Endothelial cell of umbilical vein (primary cell): ENCODE measurements at places on chromosomes 6 and 20. TPM values are rescaled to one million over a fixed set of nuclear protein-coding genes. Genes with fewer than 3 reads are reported as not detected.

DEK gene
- 118 and 120 TPM in 2 replicates for total RNA-seq

SLC22A2 gene
- total RNA-seq, result not detected in 2 replicates

BMP2 gene
- 11.1 and 15.7 TPM in 2 replicates for total RNA-seq

LRP11 gene
- total RNA-seq, result 29.9 and 59.1 TPM in 2 replicates

MUCL3 gene
- total RNA-seq, result not detected in 2 replicates

LPA gene
- not detected in 2 replicates for total RNA-seq

GRCh38 chr20:58375759-58376352 is 13.2 kb upstream of the VAPB start:
- no peak overlapping the region for H3K27ac ChIP-seq
- H3K27me3 ChIP-seq, result no peaks in the 10 kb centered on the region
- no peaks in the 10 kb centered on the region for H3K36me3 ChIP-seq
- H3K4me3 ChIP-seq, result no peak overlapping the region
- no peaks in the 10 kb centered on the region for H3K4me1 ChIP-seq

DNA sequence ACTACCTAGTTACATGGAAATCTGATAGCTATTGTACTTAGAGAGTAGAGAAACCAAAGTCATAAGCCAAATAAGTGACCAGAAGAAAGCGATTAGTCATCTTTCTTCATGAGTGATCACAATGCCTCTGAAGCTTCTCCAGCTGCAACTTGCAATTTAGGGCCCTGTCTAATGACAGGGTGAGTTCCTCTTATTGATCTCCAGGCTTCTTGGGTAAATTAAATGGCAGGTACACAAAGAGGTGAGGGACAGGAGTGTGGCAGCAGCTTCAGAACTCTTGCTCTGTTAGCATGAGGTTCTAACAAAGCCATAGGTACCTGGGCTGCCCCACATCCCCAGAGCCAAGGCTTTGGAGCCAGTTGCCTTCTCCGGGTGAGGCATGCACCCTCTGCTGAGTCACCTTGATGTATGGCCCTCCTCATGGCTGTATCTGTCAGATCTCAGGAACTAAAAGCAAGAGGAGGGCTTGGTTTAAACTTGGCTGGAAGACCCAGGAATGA is 60.8 kb downstream of the PRDM1 start:
- H3K27me3 ChIP-seq, result no peaks in the 10 kb centered on the region
- no peak overlapping the region for H3K4me3 ChIP-seq
- no peaks in the 10 kb centered on the region for H3K4me1 ChIP-seq
- DNase-seq, result no peak
- no peaks in the 10 kb centered on the region for H3K36me3 ChIP-seq

DNA sequence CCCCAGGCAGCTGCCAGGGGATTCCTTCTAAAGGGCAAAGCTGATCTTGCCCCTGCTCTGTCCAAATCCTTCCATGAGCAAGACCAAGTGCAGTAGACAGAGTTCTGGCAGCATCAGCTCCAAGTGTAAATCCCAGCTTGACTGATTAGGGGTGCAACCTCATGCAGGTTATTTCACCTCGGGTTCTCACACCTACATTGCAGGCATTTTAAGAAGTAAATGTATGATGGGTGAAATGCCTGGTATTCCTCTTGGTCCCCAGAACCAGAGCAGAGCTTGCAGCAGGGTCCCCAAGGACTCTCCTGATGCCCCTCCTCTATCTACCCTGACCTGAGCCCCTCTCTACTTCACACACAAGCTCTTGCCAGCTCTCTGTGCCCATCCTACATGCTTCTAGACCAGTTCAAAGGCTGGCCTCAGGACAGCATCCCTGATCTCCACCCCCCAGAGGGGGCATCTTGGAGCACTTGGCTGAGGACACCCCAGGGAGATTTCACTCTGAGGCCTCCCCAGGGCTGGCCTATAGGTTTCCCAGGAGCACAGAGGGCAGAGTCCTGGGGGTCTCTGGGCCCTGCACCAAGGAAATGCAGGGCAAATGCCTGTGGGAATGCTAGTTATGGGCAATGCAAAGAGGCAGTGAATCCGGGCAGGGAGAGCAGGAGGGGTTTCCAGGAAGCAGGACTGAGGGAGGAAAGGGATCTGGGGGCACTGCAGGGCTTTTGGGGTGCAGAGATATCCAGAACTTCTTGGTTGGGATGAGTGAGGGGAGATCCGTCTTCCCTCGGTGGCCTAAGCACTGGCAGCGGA is 1.0 kb downstream of the LZTS3 start:
- no peak overlapping the region for H3K27ac ChIP-seq
- no peak overlapping the region for H3K4me3 ChIP-seq
- peaks cover 6% of the 10 kb centered on the region for H3K4me1 ChIP-seq

DNA sequence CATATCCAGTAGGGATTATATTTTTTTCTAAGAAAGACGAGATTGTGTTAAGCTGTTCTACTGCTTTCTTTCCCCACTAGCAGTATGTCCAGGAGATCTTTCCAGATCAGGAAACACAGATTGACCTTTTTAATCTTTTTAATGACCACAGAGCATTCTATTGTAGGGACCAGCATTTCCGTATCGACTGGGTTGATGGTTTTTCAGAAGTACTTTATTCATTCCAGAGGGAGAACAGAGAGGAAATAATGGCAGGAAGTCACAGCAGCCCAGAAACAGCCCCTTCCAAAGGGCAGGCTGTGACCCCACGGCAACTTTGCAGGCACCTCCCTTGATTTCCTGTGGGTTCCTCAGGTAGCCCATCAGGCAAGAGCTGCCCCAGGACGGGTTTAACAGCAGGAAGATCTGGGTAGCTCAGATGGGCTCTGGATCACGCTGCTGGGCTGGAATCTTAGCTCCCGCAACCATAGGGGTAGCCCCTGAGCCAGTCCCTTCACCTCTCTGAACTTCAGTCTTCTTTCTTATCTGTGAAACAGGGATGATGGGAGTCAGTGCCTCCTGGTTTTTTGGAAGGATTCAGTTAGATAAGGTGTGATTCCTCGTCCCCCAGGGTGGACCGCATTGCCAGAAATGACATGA is 23.8 kb upstream of the CHMP4B start:
- H3K4me1 ChIP-seq, result peaks cover 41% of the 10 kb centered on the region
- H3K27ac ChIP-seq, result peak overlapping the region; percentile 83
- H3K27me3 ChIP-seq, result no peaks in the 10 kb centered on the region

GRCh38 chr20:25320035-25320800 is 70.4 kb downstream of the ABHD12 start:
- no peaks in the 10 kb centered on the region for H3K27me3 ChIP-seq
- no peak overlapping the region for H3K27ac ChIP-seq
- H3K4me1 ChIP-seq, result no peaks in the 10 kb centered on the region
- no peak for DNase-seq
- peaks cover 1% of the 10 kb centered on the region for H3K36me3 ChIP-seq
- H3K4me3 ChIP-seq, result no peak overlapping the region

DNA sequence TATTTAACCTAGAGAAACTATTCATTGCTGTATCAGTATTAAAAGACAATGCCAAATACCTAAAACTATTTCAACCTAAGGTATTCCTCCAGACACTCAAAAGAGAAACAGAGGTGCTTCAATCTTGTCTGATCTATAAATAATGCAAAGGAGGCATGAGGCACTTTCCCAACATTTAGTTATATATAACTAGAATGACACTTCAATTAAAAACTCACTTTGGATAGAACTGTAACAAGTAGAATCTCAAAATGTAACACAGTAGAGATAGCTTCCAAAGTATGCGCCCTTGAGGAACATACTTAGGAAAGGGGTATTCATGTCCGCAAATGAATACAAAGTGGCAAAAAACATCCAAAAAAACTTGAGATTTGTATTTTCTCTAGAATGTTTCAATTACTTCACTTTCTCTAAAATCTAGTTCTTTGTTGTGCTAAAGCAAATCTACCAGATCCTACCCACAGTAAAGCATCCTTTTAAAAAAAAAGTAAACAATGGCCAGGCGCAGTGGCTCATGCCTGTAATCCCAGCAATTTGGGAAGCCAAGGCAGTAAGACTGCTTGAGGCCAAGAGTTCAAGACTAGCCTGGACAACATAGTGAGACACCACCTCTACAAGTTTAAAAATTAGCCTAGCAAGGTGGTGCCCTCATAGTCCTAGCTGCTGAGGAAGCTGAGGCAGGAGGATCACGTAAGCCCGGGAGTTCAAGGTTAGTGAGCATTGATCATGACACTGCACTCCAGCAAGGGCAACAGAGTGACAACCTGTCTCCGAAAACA is 10.3 kb downstream of the SYNCRIP start:
- no peak for DNase-seq
- H3K36me3 ChIP-seq, result peaks cover 25% of the 10 kb centered on the region
- H3K27me3 ChIP-seq, result no peaks in the 10 kb centered on the region
- H3K4me3 ChIP-seq, result no peak overlapping the region
- no peaks in the 10 kb centered on the region for H3K4me1 ChIP-seq

- DNase-seq, result no peak
- H3K27me3 ChIP-seq, result no peaks in the 10 kb centered on the region
- H3K4me3 ChIP-seq, result no peak overlapping the region
- H3K4me1 ChIP-seq, result peaks cover 32% of the 10 kb centered on the region
Measured at GRCh38 chr20:45782890-45783289, 8.8 kb downstream of the WFDC3 start.

DNA sequence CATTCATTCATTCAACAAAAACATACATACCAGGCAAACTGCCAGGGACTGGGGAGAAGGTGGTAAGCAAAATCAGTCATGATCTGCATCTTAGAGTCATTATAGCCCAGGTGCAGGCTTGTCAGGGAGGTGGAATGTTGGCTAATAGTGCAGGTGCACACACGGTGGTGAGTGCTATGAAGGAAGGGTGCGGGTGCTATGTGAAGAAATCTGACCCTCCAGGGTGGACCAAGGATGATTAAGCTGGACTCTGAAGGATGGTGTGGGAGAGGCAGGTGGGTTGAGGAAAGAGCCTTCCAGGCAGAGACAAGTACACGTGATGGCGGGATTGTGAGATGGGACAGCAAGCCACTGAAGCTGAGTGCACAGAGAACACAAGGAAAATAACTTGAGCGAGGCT is 77.4 kb downstream of the B3GAT2 start:
- no peaks in the 10 kb centered on the region for H3K4me1 ChIP-seq
- H3K27ac ChIP-seq, result no peak overlapping the region
- peaks cover 2% of the 10 kb centered on the region for H3K27me3 ChIP-seq
- no peak for DNase-seq
- H3K4me3 ChIP-seq, result no peak overlapping the region

GRCh38 chr20:1872459-1873097 is 22.6 kb upstream of the SIRPA start:
- DNase-seq, result no peak
- no peak overlapping the region for H3K27ac ChIP-seq
- H3K4me3 ChIP-seq, result no peak overlapping the region
- no peaks in the 10 kb centered on the region for H3K4me1 ChIP-seq
- H3K27me3 ChIP-seq, result no peaks in the 10 kb centered on the region
- no peaks in the 10 kb centered on the region for H3K36me3 ChIP-seq

GRCh38 chr6:4388675-4389074 is 253.3 kb upstream of the ECI2 start:
- H3K36me3 ChIP-seq, result no peaks in the 10 kb centered on the region
- H3K4me3 ChIP-seq, result no peak overlapping the region
- no peaks in the 10 kb centered on the region for H3K4me1 ChIP-seq
- no peaks in the 10 kb centered on the region for H3K27me3 ChIP-seq
- DNase-seq, result no peak

- H3K4me1 ChIP-seq, result peaks cover 4% of the 10 kb centered on the region
- no peaks in the 10 kb centered on the region for H3K27me3 ChIP-seq
- no peak for DNase-seq
- H3K4me3 ChIP-seq, result no peak overlapping the region
- no peaks in the 10 kb centered on the region for H3K36me3 ChIP-seq
- H3K27ac ChIP-seq, result no peak overlapping the region
Measured at GRCh38 chr6:3776881-3777507, 25.5 kb upstream of the PXDC1 start.

- DNase-seq, result no peak
- no peaks in the 10 kb centered on the region for H3K27me3 ChIP-seq
- H3K36me3 ChIP-seq, result no peaks in the 10 kb centered on the region
Measured at GRCh38 chr6:63792736-63793464, 157.3 kb downstream of the PHF3 start.

- no peak overlapping the region for H3K4me3 ChIP-seq
- no peaks in the 10 kb centered on the region for H3K27me3 ChIP-seq
- peak; percentile 55 for DNase-seq
Measured at GRCh38 chr6:152952866-152953509, 29.9 kb downstream of the FBXO5 start.

DNA sequence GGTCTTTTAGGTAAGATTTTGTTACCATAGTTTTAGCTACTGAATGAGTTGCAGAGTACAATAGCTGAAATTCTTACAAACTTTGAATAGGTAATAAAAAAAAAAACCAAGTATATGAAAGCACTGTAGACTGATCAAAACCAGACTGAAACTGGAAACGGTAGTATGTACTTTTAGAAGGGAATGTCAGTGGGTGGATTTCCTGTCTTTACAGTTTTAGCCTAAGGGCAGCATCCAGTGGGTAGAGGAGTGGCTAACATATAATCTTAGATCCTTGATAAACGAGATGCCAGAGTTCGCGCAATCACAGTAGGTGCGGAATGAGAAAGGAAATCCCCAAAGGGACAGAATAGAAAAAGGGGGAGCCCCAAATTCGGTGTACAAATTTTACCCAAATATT is 385.9 kb upstream of the RUNX2 start:
- H3K36me3 ChIP-seq, result no peaks in the 10 kb centered on the region
- H3K27me3 ChIP-seq, result no peaks in the 10 kb centered on the region
- H3K27ac ChIP-seq, result no peak overlapping the region
- no peak overlapping the region for H3K4me3 ChIP-seq
- no peak for DNase-seq
- H3K4me1 ChIP-seq, result no peaks in the 10 kb centered on the region

DNA sequence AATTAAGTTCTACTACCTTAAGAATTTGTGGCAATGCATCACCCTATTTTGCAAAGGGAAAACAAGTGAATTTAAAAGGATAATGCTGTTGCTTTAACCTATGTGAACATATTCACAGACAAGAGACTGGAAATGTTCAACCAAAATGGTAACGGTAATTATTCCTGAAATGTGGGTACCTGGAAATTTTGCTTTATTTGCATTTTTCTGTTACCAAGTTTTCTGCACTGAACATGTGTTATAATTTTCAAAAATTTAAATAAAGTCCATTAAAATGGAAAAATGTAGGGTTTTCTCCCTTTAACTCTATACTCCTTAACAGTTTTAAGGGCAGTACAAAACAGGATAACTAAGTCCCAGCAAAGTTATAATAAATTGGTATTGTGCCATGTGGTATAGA is 66.4 kb downstream of the EPB41L2 start:
- no peaks in the 10 kb centered on the region for H3K36me3 ChIP-seq
- H3K4me3 ChIP-seq, result no peak overlapping the region
- no peak for DNase-seq
- H3K27me3 ChIP-seq, result no peaks in the 10 kb centered on the region

DNA sequence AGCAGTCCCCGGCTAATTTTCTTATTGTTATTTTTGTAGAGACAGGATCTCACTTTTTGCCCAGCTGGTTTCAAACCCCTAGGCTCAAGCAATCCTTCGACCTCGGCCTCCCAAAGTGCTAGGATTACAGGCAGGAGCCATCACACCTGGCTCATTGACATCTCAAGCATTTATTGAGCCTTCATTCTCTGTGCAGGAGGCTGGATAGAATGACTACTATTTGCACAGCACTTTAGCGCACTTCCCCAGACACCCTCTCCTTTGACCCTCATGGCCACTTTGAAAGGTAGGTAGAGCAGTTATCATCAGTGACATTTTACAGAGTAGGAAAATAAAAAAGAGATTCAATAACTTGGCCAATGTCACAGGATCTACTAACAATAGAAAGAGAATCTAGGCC is 124.0 kb upstream of the STXBP5 start:
- H3K36me3 ChIP-seq, result no peaks in the 10 kb centered on the region
- no peaks in the 10 kb centered on the region for H3K4me1 ChIP-seq
- H3K4me3 ChIP-seq, result no peak overlapping the region
- no peaks in the 10 kb centered on the region for H3K27me3 ChIP-seq
